ENCODE measurements at places on chromosomes 3 and 15. TPM values are rescaled to one million over a fixed set of nuclear protein-coding genes. Genes with fewer than 3 reads are reported as not detected.

- no peak for DNase-seq
Observed at GRCh38 chr3:59443618-59444293, 393.9 kb upstream of the CFAP20DC start.

- DNase-seq: no peak
Observed at GRCh38 chr15:51190424-51191068, 95.8 kb upstream of the TNFAIP8L3 start.

DNA sequence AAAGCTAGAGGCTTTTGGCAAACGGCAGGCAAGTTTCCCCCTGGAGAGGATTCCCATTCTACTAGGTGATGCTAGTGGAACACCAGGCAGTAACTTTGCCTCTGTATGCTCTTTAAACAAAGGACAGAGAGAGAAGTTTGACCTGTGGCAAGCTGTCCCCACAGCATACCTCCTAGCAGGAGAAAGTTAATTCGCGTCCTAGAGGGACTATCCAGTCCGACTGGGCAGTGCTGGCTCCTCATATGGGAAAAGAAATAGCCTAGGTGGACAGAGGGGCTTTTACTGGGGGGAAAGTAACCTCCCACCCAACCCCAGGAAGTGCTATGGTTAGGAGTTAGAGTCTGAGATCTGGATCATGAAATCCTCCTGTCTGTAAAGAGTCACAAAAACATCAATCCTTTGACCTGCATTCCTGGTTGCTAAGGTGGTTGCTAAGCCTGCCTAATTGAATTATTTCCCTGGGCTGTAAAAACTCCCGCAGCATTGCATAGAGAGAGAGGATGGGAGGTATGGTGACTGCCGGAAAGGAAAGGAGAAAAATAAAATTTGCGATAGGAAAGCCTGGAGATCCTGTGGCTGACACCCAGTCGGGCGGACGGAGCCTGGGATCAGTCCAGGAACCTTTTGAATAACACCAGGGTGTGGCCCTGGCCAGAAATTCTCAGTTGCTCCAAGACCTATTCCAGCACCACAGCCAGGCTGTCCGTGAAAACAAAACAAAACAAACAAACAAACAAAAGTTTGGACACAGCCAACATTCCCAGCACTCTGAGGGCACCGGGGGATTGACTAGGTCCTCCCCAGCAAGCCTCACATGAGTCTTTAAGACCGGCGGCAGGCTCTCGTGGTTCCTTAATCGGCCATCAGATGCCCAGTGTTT, 67.7 kb upstream of the ATP11B start:
- no peak for DNase-seq

DNA sequence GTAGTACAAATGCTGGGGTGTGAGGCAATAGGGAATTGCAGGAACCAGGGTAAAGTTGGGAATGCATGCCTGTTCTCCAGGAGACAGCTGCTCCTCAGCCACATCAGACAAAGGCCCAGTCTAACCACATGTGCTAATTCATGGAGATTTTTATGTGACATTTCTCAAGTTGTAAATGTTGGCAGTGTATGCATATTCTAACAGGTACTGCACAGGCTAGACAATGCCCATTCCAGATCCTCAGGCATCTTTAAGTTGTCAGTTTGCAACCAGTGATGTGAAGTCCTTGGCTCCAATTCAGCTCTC, 84.9 kb downstream of the EEFSEC start:
- no peak for DNase-seq

DNA sequence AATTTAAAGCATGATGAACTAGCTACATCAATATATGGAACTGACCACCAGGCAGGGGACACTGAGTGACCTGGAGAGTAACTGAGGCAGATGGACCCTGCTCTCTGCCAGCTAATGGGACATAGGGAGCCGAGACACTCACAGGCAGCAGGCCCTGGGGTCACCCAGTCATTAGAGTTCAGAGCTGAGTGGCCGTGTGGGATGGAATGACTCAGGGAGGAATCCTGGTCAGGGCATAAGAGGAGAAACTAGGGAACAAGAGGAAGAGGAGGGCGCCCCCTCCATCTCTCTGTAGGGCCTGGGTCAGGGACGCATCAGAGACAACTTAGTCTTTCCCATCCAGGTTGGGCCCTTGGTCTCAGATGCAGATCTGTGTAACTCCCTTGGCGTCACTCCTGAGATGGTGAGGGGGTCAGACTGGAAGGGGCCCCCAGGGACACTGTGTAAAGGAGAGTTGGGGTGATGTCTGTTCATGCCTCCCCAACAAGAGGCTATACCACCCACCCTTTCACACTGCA, 39.8 kb downstream of the CCDC12 start:
- peak; percentile 4 for DNase-seq

RARRES1 gene
- total RNA-seq: 3.0 TPM

RTF1 gene
- 22.1 TPM for total RNA-seq

All from body of pancreas (tissue), 4 donors.